ENCODE measurements at places on chromosomes 2 and 18. TPM values are rescaled to one million over a fixed set of nuclear protein-coding genes. Genes with fewer than 3 reads are reported as not detected.

ONECUT2 gene
- total RNA-seq = 1.1 TPM

PRSS56 gene
- not detected for total RNA-seq

ANKRD53 gene
- total RNA-seq = 0.56 TPM

SMCHD1 gene
- 28.3 TPM for total RNA-seq

FER1L5 gene
- total RNA-seq = 1.0 TPM

SLC5A6 gene
- 63.0 TPM for total RNA-seq

IL37 gene
- total RNA-seq = not detected

PLB1 gene
- 3.2 TPM for total RNA-seq

CEP192 gene
- total RNA-seq = 23.2 TPM

ST6GAL2 gene
- total RNA-seq = 10.9 TPM

COPS8 gene
- total RNA-seq = 97.1 TPM

OSBPL1A gene
- total RNA-seq = 16.4 TPM

RUFY4 gene
- total RNA-seq = not detected

CD8B gene
- total RNA-seq = not detected

HOXD3 gene
- total RNA-seq = 4.1 TPM

PNPT1 gene
- 24.9 TPM for total RNA-seq

TFPI gene
- total RNA-seq = 735 TPM

CCT7 gene
- total RNA-seq = 183 TPM

GCC2 gene
- total RNA-seq = 64.9 TPM

ACMSD gene
- total RNA-seq = not detected

PLCL1 gene
- total RNA-seq = 13.6 TPM

MAPK4 gene
- 0.21 TPM for total RNA-seq

GCG gene
- total RNA-seq = not detected
